ENCODE measurements at places on chromosomes 4 and X.

DNA sequence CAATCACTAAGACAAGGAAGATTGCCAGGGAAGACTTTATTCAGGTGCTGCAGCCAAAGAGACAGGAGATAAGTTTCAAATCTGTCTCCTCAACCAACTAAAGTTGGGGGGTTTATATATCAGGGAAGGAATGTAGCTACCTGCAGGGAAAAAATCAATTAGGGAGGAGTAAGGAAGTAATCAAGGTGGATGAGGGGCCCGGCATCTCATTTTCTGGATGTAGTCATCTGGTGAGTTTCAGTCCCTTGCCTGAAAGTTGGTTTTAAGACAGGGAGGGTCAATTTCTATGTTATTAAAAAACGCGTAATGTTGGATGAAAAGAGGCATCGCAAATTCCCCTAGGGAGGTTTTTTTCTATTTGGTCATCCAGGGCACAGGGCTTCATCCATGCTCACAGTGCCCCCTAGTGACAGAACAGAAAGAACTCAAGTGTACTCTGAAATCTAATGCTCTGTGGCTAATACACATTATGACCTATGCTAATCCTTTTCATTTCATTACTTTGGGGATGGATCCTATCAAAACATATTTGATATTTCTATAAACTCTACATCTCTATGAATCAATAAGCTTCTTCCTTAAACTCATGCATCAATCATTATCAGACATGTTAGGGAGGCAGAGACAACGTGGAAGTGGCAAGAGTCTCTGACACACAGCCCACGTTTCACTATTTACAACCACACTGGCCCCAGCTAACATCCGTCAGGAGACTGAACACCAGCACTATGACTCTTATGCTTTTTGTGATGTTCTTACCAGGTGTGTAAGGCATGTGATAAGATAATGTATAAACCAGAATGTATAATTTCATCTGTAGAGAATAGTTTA is 1577.0 kb upstream of the TENM3 start:
- DNase-seq, result peak; percentile 14

- peak; percentile 21 for DNase-seq
These were observed at the start of gene TCEAL3 for GRCh38 chrX:103607364-103608305. Gene TCEAL3 (plus strand): TSS chrX:103607963. CDS start chrX:103609065, 1,102 bp downstream.

- no peak for DNase-seq
These were observed 503.9 kb downstream of the STIM2 start for GRCh38 chr4:27364509-27364908.

DNA sequence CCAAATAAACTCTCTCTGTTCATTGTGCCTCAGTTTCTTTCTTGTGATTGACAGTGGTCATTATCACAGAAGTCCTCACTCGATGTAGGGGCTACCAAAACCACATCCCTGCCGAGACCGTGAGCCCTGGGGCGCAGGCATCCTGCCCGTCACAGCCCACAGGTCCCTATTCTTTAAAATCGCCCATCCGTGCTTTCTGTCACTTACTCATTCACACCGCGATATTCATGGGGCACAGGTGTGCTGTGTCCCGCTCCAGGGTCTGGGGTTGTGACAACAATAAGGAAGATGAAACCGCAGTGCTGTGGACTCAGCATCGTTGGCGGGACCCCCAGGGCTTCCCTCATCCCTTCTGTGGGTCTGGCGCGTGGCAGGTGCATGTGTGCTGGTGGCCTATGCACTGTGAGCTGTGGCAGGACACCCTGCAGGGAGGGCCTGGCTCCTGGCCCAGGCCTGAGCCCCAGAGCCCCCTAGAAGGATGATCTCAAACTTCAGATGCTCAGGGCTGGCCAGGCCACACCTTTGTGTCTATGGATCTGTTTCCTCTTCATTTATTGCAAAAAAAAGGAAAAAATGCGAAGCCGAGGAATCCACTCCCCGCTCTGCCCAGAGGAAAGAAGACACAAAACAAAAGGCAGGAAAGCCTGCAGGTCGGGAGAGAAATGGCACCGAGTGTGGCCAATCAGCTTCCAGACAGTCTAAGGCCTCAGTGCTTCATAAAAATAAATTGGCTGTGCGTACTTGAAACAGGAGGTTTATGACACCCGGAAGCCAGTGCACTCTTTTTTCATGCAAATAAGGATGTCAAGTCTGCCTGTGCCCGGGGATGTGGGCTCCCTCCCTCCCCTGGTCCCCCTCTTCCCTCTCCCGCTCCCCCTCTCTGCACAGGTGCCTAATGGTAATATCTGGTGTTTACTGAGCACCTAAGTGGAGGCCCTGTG is 109.5 kb upstream of the ADRA2C start:
- no peak for DNase-seq

DNA sequence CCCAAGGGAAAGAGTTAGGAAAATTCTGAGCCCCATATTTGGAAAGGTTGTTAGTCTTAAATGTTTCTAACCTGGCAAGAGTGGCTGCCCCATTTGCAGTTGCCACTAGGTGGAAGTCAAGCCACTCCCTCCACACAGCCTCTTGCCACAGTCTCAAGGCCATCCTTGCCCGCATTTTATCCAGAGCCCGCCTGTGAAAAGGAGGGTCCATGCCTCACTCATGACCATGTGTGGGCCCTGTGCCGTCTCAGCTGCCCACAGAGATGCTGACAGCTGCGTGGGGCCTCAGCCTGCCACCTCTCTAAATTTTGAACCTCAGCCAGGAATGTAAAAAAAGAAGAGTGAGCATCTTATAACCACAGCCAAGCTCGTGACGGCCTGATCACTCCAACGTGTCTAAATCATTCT is 201.5 kb upstream of the FAM241A start:
- DNase-seq, result no peak

DNA sequence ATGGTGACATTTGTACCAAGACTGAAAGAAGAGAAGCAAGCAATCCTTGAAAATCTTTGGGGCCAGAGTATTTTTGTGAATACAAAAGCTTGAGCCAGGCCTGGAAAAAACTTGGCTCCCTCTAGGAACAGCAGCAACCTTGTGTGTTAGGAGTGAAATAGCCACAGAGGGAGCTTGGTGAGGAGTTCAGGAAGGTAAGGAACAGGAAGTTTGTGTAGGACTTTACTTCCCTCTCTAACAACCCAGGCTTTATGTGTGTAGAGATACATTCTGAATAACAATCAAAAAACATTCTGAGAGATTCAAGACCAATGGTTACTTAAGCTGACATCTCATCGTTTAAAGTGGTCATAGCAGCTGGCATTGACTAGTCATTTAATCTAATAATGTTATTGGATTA is 668.5 kb downstream of the PCDH18 start:
- DNase-seq, result no peak

DNA sequence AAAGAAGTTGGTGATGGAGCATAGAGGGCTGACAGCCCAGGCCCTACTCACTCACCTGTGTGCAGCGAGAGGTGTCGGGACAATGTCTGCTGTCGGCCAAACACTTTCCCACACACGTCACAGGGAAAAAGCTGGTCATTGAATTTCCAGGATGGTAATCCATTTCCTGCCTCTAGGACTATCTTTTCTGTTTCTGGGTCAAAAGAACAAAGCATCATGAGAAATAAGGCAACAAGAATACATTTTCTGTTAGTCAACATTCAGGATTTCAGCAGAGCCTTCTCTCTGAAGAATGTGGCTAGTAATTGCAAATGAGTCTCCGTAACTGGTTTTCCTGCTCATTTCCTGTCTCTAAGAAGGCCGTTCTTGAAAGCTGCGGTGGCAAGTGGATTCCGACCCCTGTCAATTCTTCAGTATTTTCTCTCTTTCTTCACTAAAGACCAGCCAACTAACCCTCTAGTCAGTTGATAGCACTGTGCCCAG is 99.4 kb downstream of the C4orf51 start:
- DNase-seq, result no peak

DNA sequence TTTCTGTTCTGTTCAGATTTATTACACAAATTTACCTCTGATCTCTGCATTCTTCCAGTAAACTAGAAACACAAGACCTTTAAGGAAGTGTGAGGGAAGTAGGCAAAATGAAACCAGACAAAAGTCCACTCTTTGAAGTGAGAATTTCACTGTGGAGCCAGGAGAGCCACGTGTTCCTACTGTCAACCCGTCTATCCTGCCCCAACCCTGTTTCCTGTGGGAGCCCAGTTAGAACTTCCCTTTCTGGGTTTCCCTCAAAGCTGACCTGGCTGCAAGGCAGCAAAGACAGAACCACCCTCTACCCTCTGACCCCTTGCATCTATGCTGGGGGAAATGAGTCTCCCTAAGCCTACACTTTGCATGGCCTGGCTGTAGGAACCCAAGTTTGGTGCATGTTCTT is 40.0 kb downstream of the TMEM144 start:
- no peak for DNase-seq

GRCh38 chrX:13716905-13717304 is 17.5 kb downstream of the TRAPPC2 start:
- no peak for DNase-seq

- no peak for DNase-seq
These were observed 3.6 kb downstream of the CASP6 start for GRCh38 chr4:109699553-109700225.

GRCh38 chr4:3269105-3269927 is 20.4 kb downstream of the MSANTD1 start:
- DNase-seq, result no peak

GRCh38 chr4:36854554-36854953 is 390.0 kb upstream of the NWD2 start:
- no peak for DNase-seq

Measured in activated CD4-positive, alpha-beta T cell treated with anti-CD3 and anti-CD28 coated beads, Interleukin-2, amount 50 U/mL, for 48 hours (primary cell).